Left cardiac atrium (tissue), 4 donors: ENCODE measurements at places on chromosomes 16 and 17.

DNA sequence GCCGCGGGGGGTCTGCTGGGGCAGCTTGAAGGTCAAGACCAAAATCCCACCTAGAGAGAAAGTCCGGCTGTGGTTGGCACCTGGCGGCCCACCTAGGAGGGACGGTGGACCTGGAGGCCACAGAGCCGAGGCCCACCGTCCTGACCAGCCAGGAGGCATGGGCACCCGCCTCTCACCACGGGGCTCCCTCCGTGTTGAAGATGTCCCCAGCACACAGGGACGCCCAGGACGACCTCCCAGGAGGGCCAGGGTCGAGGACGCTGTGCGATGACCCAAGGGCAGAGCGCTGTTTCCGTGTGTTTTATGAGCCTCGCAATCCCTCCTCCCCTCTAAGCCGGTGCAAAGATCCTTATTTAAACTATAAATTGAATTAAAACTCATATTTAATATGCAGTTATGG is 131.2 kb downstream of the C16orf95 start:
- DNase-seq = no peak

- DNase-seq = no peak
Measured at GRCh38 chr16:65386672-65387071, 264.8 kb upstream of the CDH11 start.

DNA sequence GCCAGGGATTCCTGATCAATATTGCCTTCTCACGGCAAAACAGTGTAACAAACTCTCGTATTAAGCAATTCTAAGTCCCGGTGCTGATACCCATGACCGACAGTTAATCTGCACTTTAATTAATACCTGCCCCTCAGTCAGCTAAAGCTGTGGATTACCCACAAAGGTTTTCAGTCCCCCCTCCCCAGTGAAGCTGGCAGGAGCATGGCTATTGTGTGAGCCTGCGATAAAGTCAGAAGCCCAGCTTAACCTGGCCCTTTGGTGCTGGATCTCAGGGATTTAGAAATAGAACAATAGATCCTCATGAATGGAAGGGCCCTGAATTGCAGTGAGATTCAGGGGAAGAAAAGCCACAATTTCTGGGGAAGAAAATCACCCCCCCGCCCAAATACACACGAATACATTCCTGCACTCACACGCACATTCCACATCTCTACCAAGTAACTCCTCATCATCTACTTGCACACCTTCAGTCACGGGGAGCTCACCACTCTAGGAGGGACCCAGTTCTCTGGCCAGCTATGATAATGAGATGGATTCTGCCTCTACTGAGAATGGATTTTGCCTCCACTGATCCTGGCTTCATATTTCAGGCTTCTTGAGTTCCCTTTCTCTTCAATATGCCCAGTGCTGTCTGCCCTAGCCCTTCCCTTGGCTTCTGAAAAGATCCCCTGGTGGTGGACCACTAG is 102.6 kb downstream of the WSCD1 start:
- DNase-seq = no peak

DNA sequence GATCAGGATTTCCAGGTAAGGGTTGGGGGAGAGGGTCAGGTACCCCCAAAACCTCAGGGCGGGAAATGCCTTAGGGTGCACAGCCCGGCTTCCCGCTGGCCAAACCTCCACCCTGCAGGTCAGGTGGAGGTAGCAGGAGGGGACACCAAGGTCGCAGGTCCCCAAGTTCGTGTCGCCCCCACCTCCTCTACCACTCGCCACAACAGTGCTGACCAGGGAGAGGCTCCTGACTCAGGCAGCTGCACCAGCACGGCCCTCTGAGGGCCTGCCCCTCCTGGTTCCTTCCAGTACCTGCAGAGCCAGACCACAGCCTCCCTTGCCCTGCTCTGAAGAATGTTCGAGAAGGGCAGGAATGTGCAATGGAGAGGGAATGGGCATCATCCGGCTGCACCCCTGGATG is 3.9 kb downstream of the MRPL28 start:
- no peak for DNase-seq

- no peak for DNase-seq
Measured at GRCh38 chr16:72877374-72878028, 170.4 kb downstream of the ZFHX3 start.

DNA sequence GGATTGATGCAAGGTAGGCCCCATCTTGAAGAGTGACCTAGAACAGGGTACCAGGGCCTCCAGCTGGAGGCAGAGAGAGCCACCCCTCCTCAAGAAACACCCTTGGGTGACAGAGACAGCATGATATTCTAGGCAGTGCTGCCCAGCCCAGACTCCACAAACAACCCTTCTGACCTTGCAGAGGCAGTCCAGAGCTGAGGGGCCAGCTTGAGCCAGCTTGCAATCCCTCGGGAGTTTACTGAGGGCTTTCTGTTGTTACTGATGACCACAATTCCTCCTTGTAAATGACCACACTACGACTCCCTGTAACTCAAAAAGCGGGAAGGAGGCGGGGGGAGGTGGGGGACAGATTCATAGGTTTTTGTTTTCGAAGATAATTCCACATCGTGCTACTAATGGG is 18.6 kb upstream of the MNT start:
- no peak for DNase-seq
